ENCODE measurements at places on chromosomes 3 and 15. TPM values are rescaled to one million over a fixed set of nuclear protein-coding genes. Genes with fewer than 3 reads are reported as not detected.

The C3orf80 gene
- not detected for total RNA-seq

The MASP1 gene
- not detected for total RNA-seq

The GOLGA8H gene
- not detected for total RNA-seq

The LNP1 gene
- total RNA-seq, result 0.72 TPM

The MST1R gene
- 4.1 TPM for total RNA-seq

The DUT gene
- total RNA-seq, result 308 TPM

The GOLGA6L7 gene
- not detected for total RNA-seq

The HEG1 gene
- 26.6 TPM for total RNA-seq

The TM4SF4 gene
- not detected for total RNA-seq

The TPRA1 gene
- 30.6 TPM for total RNA-seq

The RTP1 gene
- total RNA-seq, result not detected

The CYP8B1 gene
- not detected for total RNA-seq

The CX3CR1 gene
- total RNA-seq, result 0.60 TPM

The GOLGA6D gene
- not detected for total RNA-seq

The FMN1 gene
- total RNA-seq, result 0.04 TPM

The SH2D7 gene
- not detected for total RNA-seq

The KAT2B gene
- 91.3 TPM for total RNA-seq
